Activated T-helper 1 cell treated with anti-CD3 and anti-CD28 coated beads, Interleukin-12 subunit alpha, Interleukin-12 subunit beta, Interleukin-2, Interleukin-4 antibody, amounts not matched to agents 30 ng/mL and 10 ng/mL and 1 ng/mL, durations not matched to agents 14 hours and 24 hours and 36 hours (primary cell): ENCODE measurements at places on chromosomes 4 and X. TPM values are rescaled to one million over a fixed set of nuclear protein-coding genes. Genes with fewer than 3 reads are reported as not detected.

GRCh38 chrX:119625843-119626242 lies 19.6 kb upstream of the NKRF start:
- no peak overlapping the region for H3K27ac ChIP-seq
- no peaks in the 10 kb centered on the region for H3K4me1 ChIP-seq
- no peaks in the 10 kb centered on the region for H3K27me3 ChIP-seq
- no peak overlapping the region for H3K4me3 ChIP-seq
- H3K36me3 ChIP-seq, result peaks cover 20% of the 10 kb centered on the region
- no peak for DNase-seq

GRCh38 chr4:27684610-27685011 lies 824.0 kb downstream of the STIM2 start:
- no peaks in the 10 kb centered on the region for H3K4me1 ChIP-seq
- peak; percentile 2 for DNase-seq
- no peaks in the 10 kb centered on the region for H3K36me3 ChIP-seq
- H3K4me3 ChIP-seq, result no peak overlapping the region

DNA sequence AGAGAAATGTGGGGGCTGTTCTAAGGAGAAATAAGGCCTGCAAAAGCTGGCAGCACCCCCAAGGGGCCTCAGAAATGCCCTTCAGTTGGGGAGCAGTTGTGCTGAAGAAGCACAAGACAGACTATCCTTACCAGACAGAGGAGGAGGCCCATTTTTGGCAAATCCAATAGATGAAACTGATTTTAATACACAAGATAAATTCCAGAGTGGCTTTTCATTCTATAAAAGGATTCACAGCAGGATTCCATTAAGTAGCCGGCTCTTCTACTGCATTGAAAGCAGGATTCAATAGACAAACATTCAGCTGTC lies 8.1 kb downstream of the SEPTIN6 start:
- H3K27ac ChIP-seq, result peak overlapping the region; percentile 94
- no peak for DNase-seq
- H3K36me3 ChIP-seq, result peaks cover 12% of the 10 kb centered on the region
- no peaks in the 10 kb centered on the region for H3K27me3 ChIP-seq
- peaks cover 65% of the 10 kb centered on the region for H3K4me1 ChIP-seq
- H3K4me3 ChIP-seq, result peak overlapping the region; percentile 93

DNA sequence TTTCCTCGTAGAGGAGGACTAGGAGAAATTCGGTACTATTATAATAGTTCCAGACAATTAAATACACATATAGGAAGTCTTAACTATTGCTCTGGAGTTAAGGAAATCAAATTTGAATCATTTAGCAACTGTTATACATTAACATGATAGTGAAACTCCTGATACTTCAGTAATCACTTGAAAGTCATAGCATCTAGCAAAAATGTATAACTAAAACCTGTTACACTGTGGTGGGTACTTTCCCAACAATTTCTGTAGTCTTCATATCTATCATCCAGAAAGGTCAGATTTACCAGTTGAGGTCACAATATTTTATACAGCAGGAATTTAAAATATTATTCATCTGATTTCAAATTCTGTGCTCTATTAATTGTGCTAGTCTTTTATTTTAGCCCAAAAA lies 669.6 kb upstream of the PCDH10 start:
- H3K27me3 ChIP-seq, result no peaks in the 10 kb centered on the region
- H3K4me1 ChIP-seq, result no peaks in the 10 kb centered on the region
- H3K36me3 ChIP-seq, result no peaks in the 10 kb centered on the region

DNA sequence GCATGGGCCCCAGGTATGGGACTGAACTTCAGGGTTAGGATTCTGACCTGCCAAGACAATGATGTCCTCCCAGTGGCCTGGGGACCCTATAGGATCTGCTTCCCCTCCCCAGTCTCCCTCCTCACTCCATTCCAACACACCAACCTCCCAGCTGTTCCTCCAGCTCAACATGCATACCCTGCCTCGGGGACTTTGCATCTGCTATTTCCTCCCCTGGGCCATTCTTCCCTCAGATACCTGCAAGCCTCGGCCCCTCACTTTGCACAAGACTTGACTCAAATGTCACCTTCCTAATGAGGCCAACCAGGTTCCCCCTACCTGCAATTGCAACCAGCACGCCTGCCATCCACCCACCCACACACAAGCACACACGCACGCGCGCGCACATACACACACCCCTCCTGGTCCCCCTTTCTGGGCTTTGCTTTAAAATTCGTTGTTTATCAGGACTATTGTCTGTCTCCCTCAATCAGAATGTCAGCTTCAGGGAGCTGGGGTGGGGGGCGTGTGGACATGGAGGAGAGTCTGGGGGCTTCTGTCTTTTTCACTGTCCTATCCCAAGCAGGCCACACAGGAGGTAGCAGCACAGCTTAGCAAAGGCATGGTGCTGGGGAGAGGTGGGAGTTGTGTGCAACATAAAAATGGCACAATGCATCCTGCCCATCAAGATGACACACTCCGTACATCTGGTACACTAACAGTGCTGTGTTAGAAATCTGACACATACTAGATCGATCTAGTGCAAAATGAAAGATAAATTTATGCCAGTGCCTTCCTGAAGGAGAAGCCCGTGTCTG lies 20.6 kb upstream of the PPP2R2C start:
- peaks cover 6% of the 10 kb centered on the region for H3K27me3 ChIP-seq
- H3K4me3 ChIP-seq, result no peak overlapping the region
- DNase-seq, result no peak
- no peaks in the 10 kb centered on the region for H3K4me1 ChIP-seq
- no peaks in the 10 kb centered on the region for H3K36me3 ChIP-seq

- H3K4me3 ChIP-seq, result no peak overlapping the region
- H3K4me1 ChIP-seq, result no peaks in the 10 kb centered on the region
- H3K36me3 ChIP-seq, result no peaks in the 10 kb centered on the region
- no peak for DNase-seq
These were observed 78.2 kb downstream of the FAM47A start for GRCh38 chrX:34053931-34054330.

The TCEAL2 gene
- total RNA-seq, result not detected in 2 replicates

GRCh38 chr4:84483688-84484087 lies 15.4 kb downstream of the NKX6-1 start:
- peaks cover 2% of the 10 kb centered on the region for H3K36me3 ChIP-seq
- DNase-seq, result no peak
- H3K4me1 ChIP-seq, result peaks cover 5% of the 10 kb centered on the region
- H3K27ac ChIP-seq, result peak overlapping the region; percentile 28

DNA sequence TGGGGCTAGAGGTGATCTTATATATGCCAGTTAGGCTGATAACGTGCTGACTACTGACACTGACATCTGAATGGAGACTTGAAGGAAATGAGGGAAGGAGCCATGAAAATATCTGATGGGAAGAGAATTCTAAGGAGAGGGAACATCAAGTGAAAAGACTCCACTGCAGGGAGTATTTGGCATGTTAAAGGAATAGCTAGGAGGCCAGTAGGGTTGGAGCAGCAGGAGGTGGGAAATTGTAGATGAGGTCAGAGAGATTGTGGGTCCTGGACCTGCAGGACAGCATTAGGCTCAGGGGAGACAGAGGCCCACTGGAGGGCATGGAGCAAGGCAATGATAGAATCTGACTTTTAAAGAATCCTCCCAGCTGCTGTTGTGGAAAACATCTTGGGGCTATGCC lies 55.8 kb upstream of the NSUN7 start:
- H3K4me3 ChIP-seq, result no peak overlapping the region
- H3K27ac ChIP-seq, result no peak overlapping the region
- peaks cover 6% of the 10 kb centered on the region for H3K4me1 ChIP-seq
- peaks cover 1% of the 10 kb centered on the region for H3K36me3 ChIP-seq
- DNase-seq, result no peak
- H3K27me3 ChIP-seq, result peaks cover 2% of the 10 kb centered on the region

DNA sequence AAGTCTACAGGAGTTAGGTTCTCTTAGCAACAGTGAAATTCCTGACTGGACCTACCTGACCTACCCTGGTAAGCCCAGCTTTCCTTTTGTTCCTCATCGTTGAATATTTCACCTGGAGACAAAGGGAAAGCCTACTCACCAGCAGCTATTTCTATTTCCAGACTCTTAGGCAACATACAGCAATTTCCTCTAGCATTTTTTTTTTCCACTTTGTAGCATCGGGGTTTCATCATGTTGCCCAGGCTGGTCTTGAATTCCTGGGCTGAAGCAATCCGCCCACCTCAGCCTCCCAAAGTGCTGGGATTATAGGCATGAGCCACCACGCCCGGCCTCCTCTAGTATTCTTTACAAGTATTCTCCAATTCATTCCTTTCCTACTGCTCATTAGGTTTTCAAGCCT lies 6.8 kb upstream of the S100G start:
- H3K4me1 ChIP-seq, result no peaks in the 10 kb centered on the region
- no peak overlapping the region for H3K27ac ChIP-seq
- no peak overlapping the region for H3K4me3 ChIP-seq

The TMEM129 gene
- total RNA-seq, result 27.4 and 28.4 TPM in 2 replicates

DNA sequence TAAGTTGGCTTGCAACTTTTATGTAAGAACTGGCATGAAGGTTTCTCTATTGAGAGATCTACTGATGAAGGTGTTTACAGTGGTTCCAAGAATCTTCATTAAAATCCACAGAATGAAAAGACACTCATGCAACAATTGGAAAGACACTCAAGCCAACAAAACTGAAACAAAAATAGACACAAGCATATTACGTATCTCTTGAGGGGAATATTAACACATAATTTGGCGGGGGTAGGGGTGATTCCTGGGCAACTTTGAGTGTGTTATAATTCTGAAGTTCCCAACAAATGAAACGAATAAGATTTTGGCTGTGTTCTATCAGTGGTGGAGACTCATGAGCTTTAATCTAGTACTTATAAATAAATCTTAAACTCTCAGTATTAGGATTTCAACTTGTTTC lies 75.1 kb downstream of the SPATA18 start:
- H3K36me3 ChIP-seq, result no peaks in the 10 kb centered on the region
- no peak for DNase-seq
- H3K27me3 ChIP-seq, result no peaks in the 10 kb centered on the region
- H3K4me1 ChIP-seq, result no peaks in the 10 kb centered on the region
- no peak overlapping the region for H3K27ac ChIP-seq

GRCh38 chrX:27555514-27555913 lies 34.6 kb upstream of the DCAF8L2 start:
- no peak overlapping the region for H3K4me3 ChIP-seq
- DNase-seq, result no peak
- H3K4me1 ChIP-seq, result no peaks in the 10 kb centered on the region

DNA sequence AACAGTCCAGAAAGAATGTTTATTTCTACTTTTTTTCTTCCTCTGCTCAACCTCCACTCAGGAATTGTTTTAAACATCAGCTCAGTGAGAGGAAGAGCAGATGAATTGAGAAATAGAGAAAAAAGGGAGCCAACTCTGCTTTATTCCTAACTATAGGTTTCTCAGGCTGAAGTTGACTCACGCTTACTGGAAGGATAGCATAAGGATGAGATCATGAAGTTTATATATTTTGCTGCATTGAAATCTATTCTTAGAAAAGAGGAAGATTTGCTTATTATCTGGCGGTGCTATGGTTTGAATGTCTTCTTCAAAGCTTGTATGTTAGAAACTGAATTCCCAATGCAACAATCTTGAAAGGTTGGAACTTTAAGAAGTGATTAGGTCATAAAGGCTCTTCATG lies 1673.4 kb upstream of the PCDH7 start:
- no peak overlapping the region for H3K4me3 ChIP-seq
- no peaks in the 10 kb centered on the region for H3K36me3 ChIP-seq
- no peak for DNase-seq
- H3K27me3 ChIP-seq, result no peaks in the 10 kb centered on the region
- no peak overlapping the region for H3K27ac ChIP-seq
- H3K4me1 ChIP-seq, result no peaks in the 10 kb centered on the region

DNA sequence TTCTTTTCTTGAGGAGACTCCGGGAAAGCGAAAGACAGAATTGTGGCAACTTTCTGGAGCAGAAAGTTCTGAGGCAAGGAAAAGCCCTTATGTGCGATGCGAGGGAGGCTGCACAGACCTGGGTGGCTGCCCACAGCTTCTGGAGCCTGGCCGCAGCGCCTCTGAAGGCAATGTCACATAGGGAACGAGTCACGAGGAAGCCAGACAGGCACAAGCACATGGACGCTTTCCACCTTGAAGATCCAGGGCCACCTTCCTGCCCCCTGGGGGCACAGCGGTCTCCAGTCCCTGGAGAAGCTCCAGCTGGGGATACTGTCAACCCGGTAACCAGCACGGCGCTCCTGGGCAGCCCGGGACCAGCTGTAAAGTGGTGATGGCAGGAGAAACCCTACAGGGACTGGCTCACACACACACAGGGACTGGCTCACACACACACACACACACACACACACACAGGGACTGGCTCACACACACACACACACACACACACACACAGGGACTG lies 69.8 kb downstream of the MTNR1A start:
- H3K27me3 ChIP-seq, result peaks cover 1% of the 10 kb centered on the region
- no peak overlapping the region for H3K27ac ChIP-seq
- no peak overlapping the region for H3K4me3 ChIP-seq
- DNase-seq, result no peak
- no peaks in the 10 kb centered on the region for H3K36me3 ChIP-seq
- H3K4me1 ChIP-seq, result no peaks in the 10 kb centered on the region

GRCh38 chr4:158208963-158209640 lies 1.2 kb upstream of the TMEM144 start:
- H3K27me3 ChIP-seq, result peaks cover 28% of the 10 kb centered on the region
- DNase-seq, result no peak
- H3K27ac ChIP-seq, result no peak overlapping the region
- no peak overlapping the region for H3K4me3 ChIP-seq
- H3K4me1 ChIP-seq, result peaks cover 15% of the 10 kb centered on the region

The ZNF157 gene
- 0.34 and 0.49 TPM in 2 replicates for total RNA-seq

DNA sequence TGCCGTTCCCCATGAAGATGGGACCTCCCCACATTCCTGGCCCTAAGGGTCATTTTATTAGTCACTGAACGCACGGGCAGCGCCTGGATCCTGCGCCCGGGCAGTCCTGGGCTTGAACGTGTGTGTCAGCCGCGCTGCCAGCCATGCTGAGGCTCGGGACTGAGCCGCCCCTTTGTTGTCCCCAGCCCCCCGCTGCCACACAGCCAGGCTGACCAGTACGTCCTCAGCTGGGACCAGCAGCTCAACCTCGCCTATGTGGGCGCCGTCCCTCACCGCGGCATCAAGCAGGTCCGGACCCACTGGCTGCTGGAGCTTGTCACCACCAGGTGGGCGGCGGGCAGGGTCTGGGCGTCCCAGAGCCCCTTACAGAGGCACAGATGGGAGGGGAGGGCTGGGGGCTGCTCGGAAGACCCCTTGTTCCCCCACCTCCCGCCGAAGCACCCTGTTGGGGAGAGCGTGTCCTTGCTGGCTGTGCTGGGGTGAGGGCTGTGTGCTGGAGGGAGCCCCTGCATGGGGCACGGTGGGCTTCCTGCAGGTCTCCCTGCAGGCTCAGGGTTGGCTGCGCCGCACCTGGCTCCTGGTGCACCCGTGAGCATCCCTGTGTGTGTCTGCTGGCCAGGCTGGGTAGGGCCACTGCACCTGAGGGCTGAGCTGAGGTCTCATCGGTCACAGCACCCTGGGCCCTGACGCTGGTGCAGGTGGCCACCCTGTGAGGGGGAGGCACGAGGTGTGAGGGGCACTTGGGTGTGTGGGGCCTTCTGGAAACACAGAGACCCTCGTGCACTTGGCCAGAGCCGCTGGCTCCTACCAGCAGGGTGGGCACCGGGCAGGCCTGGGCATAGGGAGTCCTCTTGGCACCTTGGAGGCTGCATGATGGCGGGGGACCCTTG lies 1.0 kb downstream of the IDUA start:
- no peaks in the 10 kb centered on the region for H3K36me3 ChIP-seq
- H3K4me1 ChIP-seq, result peaks cover 17% of the 10 kb centered on the region
- peak overlapping the region; percentile 58 for H3K27ac ChIP-seq
- no peak for DNase-seq
- H3K4me3 ChIP-seq, result peak overlapping the region; percentile 83
